ENCODE measurements at places on chromosomes 3 and 15. TPM values are rescaled to one million over a fixed set of nuclear protein-coding genes. Genes with fewer than 3 reads are reported as not detected.

DNA sequence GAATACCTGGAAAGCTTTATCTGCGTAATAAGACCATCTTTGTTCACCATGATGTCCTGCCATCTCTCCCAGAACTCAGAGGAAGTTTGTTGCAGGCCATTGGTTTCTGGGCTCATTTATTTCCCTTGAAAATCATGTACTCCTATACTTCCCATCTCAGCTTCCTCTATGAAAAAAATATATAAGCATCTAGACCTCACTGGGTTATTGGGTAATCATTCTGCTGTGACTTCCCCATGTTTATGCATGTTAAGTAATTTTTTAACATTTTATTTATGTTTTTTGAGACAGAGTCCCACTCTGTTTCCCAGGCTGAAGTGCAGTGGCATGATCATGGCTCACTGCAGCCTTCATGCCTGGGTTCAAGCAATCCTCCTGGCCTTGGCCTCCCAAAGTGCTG is 184.5 kb downstream of the ZPLD1 start:
- no peak overlapping the region for H3K27ac ChIP-seq
- peaks cover 3% of the 10 kb centered on the region for H3K36me3 ChIP-seq
- H3K27me3 ChIP-seq: no peaks in the 10 kb centered on the region
- DNase-seq: no peak
- H3K4me1 ChIP-seq: no peaks in the 10 kb centered on the region
- H3K4me3 ChIP-seq: no peak overlapping the region

- H3K27me3 ChIP-seq: no peaks in the 10 kb centered on the region
- no peaks in the 10 kb centered on the region for H3K4me1 ChIP-seq
- no peak for DNase-seq
- no peak overlapping the region for H3K27ac ChIP-seq
- no peaks in the 10 kb centered on the region for H3K36me3 ChIP-seq
Observed at GRCh38 chr3:191070762-191071403, 128.2 kb upstream of the OSTN start.

- no peak overlapping the region for H3K4me3 ChIP-seq
- H3K36me3 ChIP-seq: peaks cover 2% of the 10 kb centered on the region
- H3K27me3 ChIP-seq: no peaks in the 10 kb centered on the region
- no peak for DNase-seq
- H3K4me1 ChIP-seq: peaks cover 2% of the 10 kb centered on the region
Observed at GRCh38 chr3:109927161-109927560, 589.8 kb upstream of the DPPA4 start.

DNA sequence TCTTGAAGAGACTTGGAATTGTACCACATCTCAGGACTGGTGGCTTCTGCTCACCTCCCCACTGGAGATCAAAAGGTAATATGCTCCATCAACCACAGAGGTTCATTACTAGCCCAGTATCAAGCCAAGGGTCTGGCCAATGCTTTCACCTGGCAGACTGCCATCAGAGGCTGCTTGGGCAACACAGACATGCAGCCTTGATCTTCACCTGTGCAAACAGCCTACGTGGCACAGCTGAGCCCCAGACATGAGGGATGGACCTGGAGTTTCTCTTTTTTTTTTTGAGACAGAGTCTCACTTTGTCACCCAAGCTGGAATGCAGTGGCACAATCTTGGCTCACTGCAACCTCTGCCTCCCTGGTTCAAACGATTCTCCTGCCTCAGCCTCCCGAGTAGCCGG is 105.6 kb upstream of the HES1 start:
- no peak for DNase-seq
- H3K27ac ChIP-seq: no peak overlapping the region
- H3K36me3 ChIP-seq: peaks cover 2% of the 10 kb centered on the region
- H3K4me1 ChIP-seq: peaks cover 20% of the 10 kb centered on the region

DNA sequence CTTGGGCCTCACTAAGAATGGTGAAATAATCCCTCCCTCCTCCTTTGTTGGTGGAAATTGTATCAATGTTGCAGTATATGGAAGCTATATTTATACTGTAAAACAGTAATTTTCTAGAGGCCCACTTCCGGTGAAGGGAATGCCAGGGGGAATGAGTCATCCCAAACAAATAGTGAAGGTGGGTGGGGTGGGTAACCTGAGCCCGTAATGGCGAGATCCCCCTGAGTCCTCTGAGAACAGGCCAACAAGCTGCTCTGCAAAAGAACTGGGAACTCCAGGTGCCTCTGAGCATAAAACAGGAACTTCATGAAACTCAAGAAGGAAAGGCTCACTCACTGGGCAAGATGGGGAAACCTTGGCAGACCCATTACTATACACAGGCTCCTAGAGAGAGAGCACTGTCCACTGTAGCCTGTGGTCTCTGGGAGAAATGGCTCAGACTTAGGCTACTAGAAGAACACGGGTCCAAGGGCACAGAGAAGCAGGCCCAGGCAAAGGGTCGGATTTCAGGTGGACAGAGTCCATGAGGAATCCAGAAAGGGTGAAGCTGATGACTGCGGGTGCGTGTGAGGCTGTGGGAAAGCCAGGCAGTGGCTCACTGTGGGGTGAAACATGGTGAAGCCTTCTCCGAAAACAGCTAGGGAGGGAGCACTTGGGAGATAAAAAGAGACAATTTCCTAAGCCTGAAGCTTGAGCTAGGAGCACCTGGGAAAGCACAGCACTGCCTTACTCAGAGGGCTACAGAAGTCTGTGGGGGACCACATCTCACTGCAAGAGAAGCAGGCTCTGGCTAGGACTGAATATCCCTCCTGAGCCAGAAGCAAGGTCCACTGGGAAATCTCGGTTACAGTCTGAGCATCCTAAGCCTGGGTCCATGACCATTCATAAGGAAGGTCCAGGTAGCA is 19.8 kb downstream of the LARP6 start:
- no peaks in the 10 kb centered on the region for H3K4me1 ChIP-seq
- peaks cover 47% of the 10 kb centered on the region for H3K27me3 ChIP-seq
- H3K4me3 ChIP-seq: no peak overlapping the region
- H3K36me3 ChIP-seq: no peaks in the 10 kb centered on the region
- DNase-seq: no peak

DNA sequence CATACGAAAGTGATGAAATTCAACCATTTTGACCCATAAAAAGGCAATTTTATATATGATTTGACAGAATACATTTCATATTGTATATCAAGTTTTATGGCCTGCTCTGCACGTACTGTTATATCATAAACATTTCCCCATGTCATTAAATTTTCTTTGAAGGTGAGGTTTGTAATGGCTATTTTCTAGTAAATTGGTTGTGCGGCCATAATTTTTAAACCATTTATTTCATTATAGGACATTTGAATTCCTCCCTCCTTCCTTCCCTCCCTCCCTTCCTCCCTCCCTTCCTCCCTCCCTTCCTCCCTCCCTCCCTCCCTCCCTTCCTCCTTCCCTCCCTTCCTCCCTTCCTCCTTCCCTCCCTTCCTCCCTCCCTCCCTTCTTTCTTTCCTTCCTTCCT is 87.4 kb upstream of the AGBL1 start:
- no peak for DNase-seq
- H3K27me3 ChIP-seq: no peaks in the 10 kb centered on the region
- no peaks in the 10 kb centered on the region for H3K4me1 ChIP-seq
- no peak overlapping the region for H3K27ac ChIP-seq
- peaks cover 2% of the 10 kb centered on the region for H3K36me3 ChIP-seq

- H3K36me3 ChIP-seq: no peaks in the 10 kb centered on the region
- H3K27me3 ChIP-seq: peaks cover 6% of the 10 kb centered on the region
- H3K27ac ChIP-seq: no peak overlapping the region
- no peak overlapping the region for H3K4me3 ChIP-seq
- DNase-seq: no peak
- peaks cover 10% of the 10 kb centered on the region for H3K4me1 ChIP-seq
Observed at GRCh38 chr3:43062564-43063040, 43.3 kb downstream of the POMGNT2 start.

DNA sequence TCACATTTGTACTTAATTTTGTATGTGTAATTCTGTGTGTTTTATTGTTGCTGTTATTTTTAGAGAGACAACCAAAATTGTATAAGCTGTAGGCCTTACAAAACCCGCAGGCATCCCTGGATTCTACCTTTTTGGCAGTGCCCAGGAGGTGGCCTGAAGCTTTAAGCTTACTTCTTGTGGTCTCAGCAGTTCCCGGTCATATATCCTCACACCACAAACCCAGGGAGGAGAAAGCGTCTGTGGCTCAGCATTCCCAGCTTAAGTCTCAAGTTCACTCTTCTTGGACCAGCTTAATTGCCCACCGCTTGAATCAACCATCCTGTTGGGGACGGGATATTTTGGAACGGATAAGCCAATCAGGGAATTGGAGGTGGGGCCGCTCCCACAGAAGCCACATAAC is 36.7 kb downstream of the C2CD4A start:
- H3K4me1 ChIP-seq: no peaks in the 10 kb centered on the region
- no peak overlapping the region for H3K27ac ChIP-seq
- H3K4me3 ChIP-seq: no peak overlapping the region
- H3K27me3 ChIP-seq: no peaks in the 10 kb centered on the region
- DNase-seq: no peak

DNA sequence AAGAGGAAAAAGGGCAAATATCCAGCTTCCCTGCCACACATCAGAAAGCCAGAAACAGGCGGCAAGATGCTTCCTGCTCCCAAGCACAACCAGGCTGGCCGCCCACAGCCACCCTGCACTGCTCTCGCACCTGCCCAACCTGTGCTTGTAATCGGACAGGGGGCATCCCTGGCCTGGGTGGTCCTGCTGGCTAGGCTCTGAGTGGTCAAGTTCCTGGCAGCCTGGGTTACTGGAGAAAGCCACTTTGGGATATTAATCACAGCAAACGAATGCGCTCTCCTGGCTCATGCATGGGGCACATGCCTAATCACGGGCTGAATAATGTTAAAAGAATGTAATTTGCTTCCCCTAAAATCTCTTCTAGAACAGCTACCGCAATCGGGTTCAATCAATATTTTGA is 442.4 kb downstream of the MCTP2 start:
- no peak overlapping the region for H3K27ac ChIP-seq
- no peaks in the 10 kb centered on the region for H3K4me1 ChIP-seq
- no peaks in the 10 kb centered on the region for H3K36me3 ChIP-seq

- H3K36me3 ChIP-seq: no peaks in the 10 kb centered on the region
- DNase-seq: no peak
- no peak overlapping the region for H3K27ac ChIP-seq
- H3K4me3 ChIP-seq: no peak overlapping the region
- peaks cover 3% of the 10 kb centered on the region for H3K4me1 ChIP-seq
- H3K27me3 ChIP-seq: peaks cover 23% of the 10 kb centered on the region
Observed at GRCh38 chr15:81608309-81608829, 234.4 kb upstream of the TMC3 start.

DNA sequence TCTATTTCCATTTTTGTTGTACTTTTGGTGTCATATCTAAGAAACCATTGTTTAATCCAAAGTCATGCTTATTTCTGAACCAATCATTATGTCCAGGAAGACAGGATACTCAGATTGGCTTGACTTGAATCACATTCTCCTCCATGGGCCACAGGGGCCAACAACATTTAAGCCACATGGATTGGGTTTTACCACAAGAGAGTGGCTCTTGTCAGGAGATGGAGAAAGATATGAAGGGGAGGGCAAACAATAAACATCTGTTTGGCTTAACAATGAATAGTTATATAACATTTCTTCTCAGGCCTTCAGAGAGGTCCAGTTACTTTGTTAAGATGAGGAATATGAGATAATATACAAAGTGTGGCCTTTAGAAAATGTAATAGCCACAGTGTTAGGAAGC is 44.6 kb downstream of the GXYLT2 start:
- no peak overlapping the region for H3K4me3 ChIP-seq
- no peak for DNase-seq
- no peaks in the 10 kb centered on the region for H3K4me1 ChIP-seq
- H3K27me3 ChIP-seq: peaks cover 20% of the 10 kb centered on the region

DNA sequence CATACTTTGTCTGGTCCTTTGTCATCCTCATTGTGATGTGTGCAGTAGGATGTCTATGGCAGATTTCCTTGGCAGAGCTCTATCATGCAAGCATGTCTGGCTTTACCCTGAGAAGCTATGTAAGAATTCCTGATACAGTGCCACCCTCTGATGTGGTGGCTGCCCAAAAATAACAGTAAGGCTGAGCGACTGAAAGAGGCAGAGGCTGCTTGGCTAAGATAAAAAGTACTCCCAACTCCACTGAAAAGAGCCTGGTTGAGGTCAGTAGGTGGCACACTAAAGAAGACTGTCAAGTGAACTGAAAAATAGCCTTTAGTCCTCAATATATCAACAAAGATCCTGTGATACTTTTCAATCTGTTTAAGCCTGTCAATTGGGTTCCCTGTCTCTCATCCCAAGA is 31.7 kb downstream of the BTLA start:
- no peak for DNase-seq
- peaks cover 68% of the 10 kb centered on the region for H3K4me1 ChIP-seq
- H3K27ac ChIP-seq: peak overlapping the region; percentile 71
- no peak overlapping the region for H3K4me3 ChIP-seq
- peaks cover 3% of the 10 kb centered on the region for H3K36me3 ChIP-seq

DNA sequence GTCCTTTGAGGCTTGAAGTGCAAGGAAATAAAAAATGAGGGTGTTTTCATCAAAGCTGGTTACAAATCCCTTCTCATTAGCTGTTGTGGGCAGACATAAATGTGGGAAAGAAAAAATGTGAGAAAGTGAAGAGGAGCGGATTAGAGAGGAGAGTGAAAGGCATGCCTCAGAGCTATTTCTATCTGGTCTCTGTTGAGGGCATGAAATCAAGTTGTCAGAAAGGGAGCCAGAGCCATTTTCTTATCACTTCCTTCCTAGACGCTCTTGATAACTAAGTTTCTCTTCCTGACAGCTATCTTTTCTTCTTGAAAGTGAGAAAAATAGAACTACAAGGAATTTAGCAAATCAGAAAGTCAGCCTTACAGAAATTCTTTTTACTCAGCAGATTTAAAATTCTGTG is 20.8 kb upstream of the CAPN3 start:
- no peak overlapping the region for H3K4me3 ChIP-seq
- H3K36me3 ChIP-seq: peaks cover 9% of the 10 kb centered on the region
- no peak overlapping the region for H3K27ac ChIP-seq
- no peaks in the 10 kb centered on the region for H3K4me1 ChIP-seq
- no peak for DNase-seq

GRCh38 chr3:195395208-195395816 is 47.5 kb downstream of the ACAP2 start:
- DNase-seq: no peak
- H3K27me3 ChIP-seq: no peaks in the 10 kb centered on the region
- no peak overlapping the region for H3K4me3 ChIP-seq

DNA sequence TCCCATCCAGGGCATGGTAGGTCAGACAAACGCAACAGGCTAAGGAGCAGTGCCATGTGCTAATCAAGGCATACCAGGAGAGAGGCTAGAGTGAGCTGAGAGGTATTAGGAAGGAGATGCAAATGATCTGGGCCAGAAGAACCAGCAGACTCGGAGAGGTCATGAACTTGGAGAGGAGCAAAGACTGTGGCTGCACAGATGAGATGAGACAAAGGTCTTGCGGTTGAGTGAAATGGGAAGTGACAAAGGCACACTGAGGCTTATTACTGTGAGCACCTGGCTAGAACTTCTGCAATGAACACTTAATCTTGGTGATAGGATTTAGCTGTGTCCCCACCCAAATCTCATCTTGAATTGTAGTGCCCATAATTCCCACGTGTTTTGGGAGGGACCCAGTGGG is 380.2 kb downstream of the ULK4 start:
- H3K27me3 ChIP-seq: no peaks in the 10 kb centered on the region
- no peak for DNase-seq
- no peaks in the 10 kb centered on the region for H3K4me1 ChIP-seq
- no peak overlapping the region for H3K27ac ChIP-seq
- no peak overlapping the region for H3K4me3 ChIP-seq

GRCh38 chr3:46845397-46845859 is 17.8 kb downstream of the MYL3 start:
- no peaks in the 10 kb centered on the region for H3K27me3 ChIP-seq
- no peaks in the 10 kb centered on the region for H3K36me3 ChIP-seq
- DNase-seq: no peak

The PRKCD gene
- total RNA-seq: 35.0 TPM

The LMOD3 gene
- total RNA-seq: not detected

The GHSR gene
- total RNA-seq: not detected

The KNG1 gene
- total RNA-seq: not detected

The SKOR1 gene
- total RNA-seq: 2.2 TPM

The NR1I2 gene
- not detected for total RNA-seq

The MOBP gene
- total RNA-seq: not detected

The EPHA3 gene
- not detected for total RNA-seq

The SAMMSON gene
- not detected for total RNA-seq

The CD96 gene
- total RNA-seq: 201 TPM

Data from T-helper 17 cell (primary cell).